ENCODE measurements at places on chromosomes 2 and 18. TPM values are rescaled to one million over a fixed set of nuclear protein-coding genes. Genes with fewer than 3 reads are reported as not detected.

The RAX gene
- not detected for total RNA-seq

The SGPP2 gene
- 0.56 TPM for total RNA-seq

The MALL gene
- total RNA-seq: 143 TPM

The TSPYL6 gene
- not detected for total RNA-seq

The GATA6 gene
- total RNA-seq: 1.7 TPM

The PLCD4 gene
- total RNA-seq: 0.37 TPM

The BCL2 gene
- 0.56 TPM for total RNA-seq

The SP3 gene
- total RNA-seq: 36.7 TPM

The UGT1A8 gene
- total RNA-seq: 0.05 TPM

The CD8B gene
- total RNA-seq: not detected

The CROCC2 gene
- total RNA-seq: not detected

The IL18RAP gene
- total RNA-seq: 0.07 TPM
